CD8-positive, alpha-beta T cell (primary cell): ENCODE measurements at places on chromosomes 16 and 17. TPM values are rescaled to one million over a fixed set of nuclear protein-coding genes. Genes with fewer than 3 reads are reported as not detected.

Gene PPP1R27
- total RNA-seq = not detected

Gene AIPL1
- total RNA-seq = not detected

Gene TMC7
- not detected for total RNA-seq

Gene CD300A
- 4.5 TPM for total RNA-seq

Gene AARS1
- 10.1 TPM for total RNA-seq

Gene KRTAP4-6
- not detected for total RNA-seq

Gene KIF2B
- not detected for total RNA-seq

Gene KRT36
- not detected for total RNA-seq

Gene PRSS36
- total RNA-seq = 0.56 TPM

Gene FLCN
- total RNA-seq = 14.6 TPM

Gene PRCD
- not detected for total RNA-seq

Gene OTOP2
- not detected for total RNA-seq

Gene RNF166
- total RNA-seq = 371 TPM

Gene GSDMA
- 0.78 TPM for total RNA-seq

Gene PRKCB
- total RNA-seq = 62.8 TPM

Gene KRT9
- not detected for total RNA-seq

Gene DCUN1D3
- 2.6 TPM for total RNA-seq

Gene RDM1
- total RNA-seq = 0.27 TPM

Gene PLA2G10
- total RNA-seq = not detected

Gene MYL4
- total RNA-seq = not detected

Gene SCGB1C2
- total RNA-seq = not detected

Gene CMTM2
- not detected for total RNA-seq

Gene PRDM7
- total RNA-seq = not detected

Gene TLCD3A
- total RNA-seq = 3.2 TPM

Gene ELOB
- total RNA-seq = 71.5 TPM

Gene YPEL3
- total RNA-seq = 107 TPM

Gene ASGR1
- 0.56 TPM for total RNA-seq

Gene ALDH3A1
- not detected for total RNA-seq

Gene CA5A
- total RNA-seq = not detected

Gene TM4SF5
- not detected for total RNA-seq

Gene DPEP3
- total RNA-seq = 0.30 TPM

Gene C17orf78
- not detected for total RNA-seq

Gene NPIPB8
- 1.7 TPM for total RNA-seq

Gene CLEC10A
- not detected for total RNA-seq

Gene DHRS11
- 2.6 TPM for total RNA-seq

Gene MEOX1
- total RNA-seq = 0.11 TPM

Gene SULT1A2
- 0.43 TPM for total RNA-seq

Gene CCP110
- total RNA-seq = 14.1 TPM

Gene CES1
- total RNA-seq = not detected

Gene PRAC2
- total RNA-seq = not detected

Gene ALOX12B
- 0.68 TPM for total RNA-seq

Gene CCL17
- not detected for total RNA-seq

Gene CIBAR2
- not detected for total RNA-seq

Gene ETV4
- not detected for total RNA-seq

Gene HOXB1
- total RNA-seq = not detected

Gene ANKFN1
- not detected for total RNA-seq

Gene TPSB2
- not detected for total RNA-seq

Gene PRSS33
- not detected for total RNA-seq

Gene AANAT
- not detected for total RNA-seq

Gene CPHXL2
- total RNA-seq = not detected

Gene NXN
- 0.17 TPM for total RNA-seq

Gene CCL4L2
- total RNA-seq = 6.9 TPM

Gene MOSMO
- total RNA-seq = 2.4 TPM
